Endodermal cell (in vitro differentiated cells): ENCODE measurements at places on chromosomes 3 and 15.

GRCh38 chr3:68059628-68060152 is 405.3 kb upstream of the SUCLG2 start:
- no peak for DNase-seq

DNA sequence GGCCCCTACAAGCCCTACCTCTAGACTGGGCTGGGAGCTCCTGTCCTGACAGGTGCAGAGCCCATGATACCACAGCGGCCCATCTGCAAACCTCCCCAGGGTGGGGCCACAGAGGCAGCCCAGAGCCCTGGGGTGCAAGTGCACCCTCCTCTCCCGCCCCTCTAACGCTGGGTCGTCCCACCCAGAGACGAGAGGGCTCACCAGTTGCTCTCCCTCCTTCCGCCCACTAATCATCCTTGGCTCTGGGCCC is 742 bp downstream of the TNK2 start:
- DNase-seq = no peak

GRCh38 chr3:84978843-84979242 is 20.1 kb downstream of the CADM2 start:
- no peak for DNase-seq

- DNase-seq = peak; percentile 68
Measured at GRCh38 chr3:186826410-186826975, 16.0 kb upstream of the ADIPOQ start.

DNA sequence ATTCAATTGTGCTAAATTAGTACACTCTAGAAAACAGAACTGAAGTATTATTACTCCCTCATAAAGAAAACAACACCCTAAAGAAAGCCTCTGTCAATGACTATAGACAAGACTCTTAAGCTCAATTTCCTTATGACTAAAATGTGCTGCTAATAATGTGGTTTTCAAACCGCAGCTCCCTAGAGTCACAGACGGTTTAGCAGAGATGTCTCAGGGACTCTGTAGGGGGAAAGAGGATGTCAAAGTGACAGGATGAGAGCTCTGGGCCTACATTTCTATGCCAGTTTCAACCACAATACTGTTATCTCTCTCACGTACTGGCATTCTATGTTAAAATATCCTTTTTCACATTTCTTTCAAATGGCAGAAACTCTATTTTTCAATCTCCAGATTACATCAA is 37.6 kb upstream of the WDR49 start:
- DNase-seq = no peak

- peak; percentile 60 for DNase-seq
Measured at GRCh38 chr3:66495668-66496045, 5.2 kb downstream of the LRIG1 start.

GRCh38 chr15:93658026-93658816 is 569.2 kb upstream of the RGMA start:
- no peak for DNase-seq

GRCh38 chr3:156630081-156630772 is 44.2 kb upstream of the TIPARP start:
- no peak for DNase-seq

DNA sequence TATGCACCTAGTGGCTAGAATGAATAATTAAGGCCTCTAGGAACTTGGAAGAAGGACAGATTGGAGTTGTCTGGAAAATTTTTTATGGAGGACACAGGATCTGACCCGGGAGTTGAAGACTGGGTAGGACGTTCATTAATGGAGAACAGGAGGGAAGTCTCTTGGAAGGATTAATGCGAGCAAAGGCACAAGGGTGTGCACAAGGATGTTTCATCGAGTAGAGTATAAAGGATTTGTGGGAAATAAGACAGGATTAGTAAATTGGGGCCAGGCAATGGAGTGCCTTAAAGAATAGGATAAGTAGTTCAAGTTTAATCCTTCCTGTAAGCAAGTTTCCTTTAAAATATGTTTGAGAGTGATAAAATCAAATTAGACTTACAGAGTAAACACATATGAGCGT is 14.6 kb downstream of the LMOD3 start:
- no peak for DNase-seq

DNA sequence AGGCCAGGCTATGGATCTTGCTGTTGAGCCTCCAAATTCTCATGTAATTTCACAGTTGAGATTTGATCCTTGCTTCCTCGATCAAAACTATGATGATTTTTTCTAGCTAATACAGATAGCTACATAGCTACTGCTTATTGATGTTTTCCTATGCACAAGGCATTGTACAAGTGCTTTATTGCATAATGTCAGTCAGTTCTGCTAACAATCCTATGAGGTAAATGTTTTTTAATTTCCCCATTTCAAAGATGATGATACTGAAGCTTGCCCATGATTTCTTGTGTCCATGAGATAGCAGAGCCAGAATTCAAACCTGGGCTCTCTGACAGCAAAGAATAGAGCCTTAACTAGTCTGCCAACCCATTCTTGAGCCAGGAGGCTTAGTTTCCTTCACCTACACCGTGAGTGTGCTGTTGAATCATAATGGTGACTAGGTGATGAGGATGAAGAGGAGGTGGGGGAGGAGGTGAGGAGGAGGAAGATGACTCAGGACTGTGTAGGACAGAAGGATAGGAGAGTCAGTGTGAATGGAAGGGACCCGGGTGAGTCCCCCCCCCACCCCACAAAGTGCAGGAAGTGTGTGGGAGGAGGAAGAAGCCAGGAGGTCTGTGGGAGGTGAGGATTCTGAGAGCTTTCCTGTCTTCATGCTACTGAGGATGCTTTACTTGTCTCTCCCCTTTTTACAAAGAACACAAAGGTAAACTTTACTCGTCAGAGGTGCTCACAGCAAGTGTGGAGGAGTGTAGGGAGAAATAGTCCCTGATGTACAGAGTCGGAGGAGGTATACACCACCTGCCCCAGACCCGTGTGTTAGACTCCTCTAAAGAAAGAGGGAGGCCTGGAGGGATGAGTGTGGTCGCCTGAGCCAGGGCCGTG is 3.6 kb downstream of the TAGLN3 start:
- DNase-seq = no peak

GRCh38 chr3:6251612-6252400 is 609.1 kb upstream of the GRM7 start:
- DNase-seq = no peak

- no peak for DNase-seq
Measured at GRCh38 chr3:127031413-127031810, 48.5 kb downstream of the PLXNA1 start.

GRCh38 chr15:58467121-58467721 is 35.4 kb downstream of the LIPC start:
- no peak for DNase-seq

- DNase-seq = no peak
Measured at GRCh38 chr15:32831485-32831884, 113.7 kb downstream of the GREM1 start.

DNA sequence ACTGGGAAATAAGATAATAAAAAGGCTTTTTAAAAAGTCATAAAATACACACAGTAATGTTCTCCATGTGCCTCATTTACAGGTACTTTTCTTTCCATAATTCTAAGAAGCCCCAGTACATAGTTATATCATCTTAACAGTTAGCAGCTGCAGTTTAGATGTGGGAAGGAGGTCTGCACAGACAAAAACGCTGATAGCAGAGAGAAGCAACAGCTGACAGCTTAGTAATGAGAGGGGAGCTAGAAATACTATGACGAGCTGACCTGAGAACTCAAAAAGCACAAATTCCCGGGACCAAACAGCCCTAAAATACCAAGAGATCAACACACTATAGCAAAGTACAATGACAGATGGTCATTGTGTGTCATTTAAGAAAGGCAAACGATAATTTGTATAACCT is 36.7 kb upstream of the ARHGEF3 start:
- DNase-seq = no peak

- no peak for DNase-seq
Measured at GRCh38 chr15:89826671-89827655, 12.3 kb upstream of the ANPEP start.

- DNase-seq = no peak
Measured at GRCh38 chr3:37171144-37171543, 3.2 kb downstream of the LRRFIP2 start.

GRCh38 chr3:187942658-187943241 is 197.5 kb upstream of the BCL6 start:
- no peak for DNase-seq

- no peak for DNase-seq
Measured at GRCh38 chr15:67397139-67397538, 123.8 kb upstream of the C15orf61 start.

- no peak for DNase-seq
Measured at GRCh38 chr3:66428733-66429132, 72.1 kb downstream of the LRIG1 start.

DNA sequence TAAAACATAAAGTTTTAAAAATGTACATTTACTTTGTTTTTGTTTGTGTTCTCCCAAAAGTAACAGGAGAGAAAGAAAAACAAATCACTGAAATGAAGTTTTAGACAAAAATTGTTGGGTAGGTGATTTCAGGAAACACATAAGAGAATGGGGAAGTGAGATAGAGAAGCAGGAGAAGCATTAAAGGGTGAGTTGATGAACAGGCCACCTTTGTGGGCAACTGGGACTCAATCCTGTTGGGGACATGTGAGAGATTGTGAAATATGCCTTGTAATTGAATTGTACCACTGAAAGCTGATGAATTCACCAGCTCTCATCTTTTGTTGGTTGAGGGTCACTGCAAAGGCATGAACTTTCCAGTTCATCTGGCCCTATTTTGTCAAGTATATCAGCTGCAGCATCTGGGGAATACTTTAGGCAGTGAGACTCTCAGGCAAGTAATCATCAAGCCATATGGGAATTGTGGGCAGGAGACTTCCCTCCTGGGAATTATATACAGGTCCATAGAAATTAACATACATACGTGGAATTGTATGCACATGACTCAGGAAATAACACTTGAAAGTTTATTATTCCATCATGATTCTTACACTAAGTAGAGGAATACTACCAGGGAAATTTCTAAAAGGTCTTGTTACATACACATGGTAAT is 181.0 kb downstream of the ZBBX start:
- no peak for DNase-seq

DNA sequence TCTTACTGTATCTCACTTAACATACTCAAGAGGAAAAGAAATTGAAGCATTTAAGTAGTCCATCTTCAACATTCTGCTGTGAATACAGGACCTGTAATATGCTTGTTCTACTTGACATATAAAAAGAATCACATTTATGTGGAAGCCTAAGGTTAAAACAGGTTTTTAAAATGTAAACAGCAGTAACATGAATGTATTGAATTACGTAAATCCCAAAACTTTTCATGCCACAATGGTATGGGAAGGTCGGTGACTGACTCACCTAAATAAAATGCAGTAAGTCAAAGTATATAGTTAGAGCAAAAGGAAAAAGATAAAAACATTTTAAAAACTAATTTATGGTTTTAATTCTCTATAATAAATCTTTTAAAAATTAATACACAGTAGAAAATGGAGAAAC is 115.7 kb upstream of the TJP1 start:
- DNase-seq = no peak

- peak; percentile 69 for DNase-seq
Measured at GRCh38 chr15:64152507-64153387, 1.2 kb downstream of the SNX22 start.

- no peak for DNase-seq
Measured at GRCh38 chr15:39321977-39322376, 258.9 kb upstream of the THBS1 start.

- no peak for DNase-seq
Measured at GRCh38 chr3:66480666-66481065, 20.2 kb downstream of the LRIG1 start.

GRCh38 chr15:44719293-44719999 is 8.1 kb downstream of the B2M start:
- no peak for DNase-seq

DNA sequence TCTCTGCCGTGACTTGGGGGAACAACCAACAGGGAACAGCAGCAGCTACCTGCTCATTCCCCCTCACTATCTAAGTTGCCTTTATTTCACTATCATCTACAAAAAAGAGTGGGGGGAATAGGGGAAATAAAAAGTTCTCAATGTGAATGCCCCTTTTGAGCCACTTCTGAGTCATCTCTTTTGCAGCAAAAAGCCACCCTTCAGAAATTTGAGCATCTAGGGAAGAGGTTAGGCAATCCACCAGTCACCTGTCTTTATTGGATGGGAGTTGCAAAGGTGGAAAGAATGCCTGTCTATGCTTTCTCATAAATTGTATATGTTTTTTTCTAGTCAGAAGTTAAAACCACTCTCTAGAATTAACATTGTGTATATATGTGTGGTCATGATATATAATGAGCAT is 41.1 kb downstream of the GPD1L start:
- peak; percentile 33 for DNase-seq

DNA sequence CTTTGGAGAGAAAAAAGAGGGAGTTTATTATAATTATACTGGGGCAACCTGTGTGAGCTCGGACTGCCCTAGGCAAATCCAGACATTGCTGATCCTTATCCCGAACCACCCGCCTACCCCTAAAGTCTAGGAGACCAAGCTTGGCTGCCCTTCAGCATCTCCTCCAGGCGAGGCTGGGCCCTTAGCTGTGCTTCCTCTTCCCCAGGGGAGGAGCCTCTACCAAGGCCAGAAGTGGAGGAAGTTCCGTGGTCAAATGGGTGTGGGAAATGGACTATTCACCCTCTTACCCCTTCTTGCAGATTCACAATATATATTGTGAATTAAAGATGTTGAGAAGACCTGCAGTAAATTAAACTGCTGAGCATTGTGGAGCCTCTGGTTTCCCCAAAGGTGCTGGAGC is 158.3 kb upstream of the HES1 start:
- no peak for DNase-seq

DNA sequence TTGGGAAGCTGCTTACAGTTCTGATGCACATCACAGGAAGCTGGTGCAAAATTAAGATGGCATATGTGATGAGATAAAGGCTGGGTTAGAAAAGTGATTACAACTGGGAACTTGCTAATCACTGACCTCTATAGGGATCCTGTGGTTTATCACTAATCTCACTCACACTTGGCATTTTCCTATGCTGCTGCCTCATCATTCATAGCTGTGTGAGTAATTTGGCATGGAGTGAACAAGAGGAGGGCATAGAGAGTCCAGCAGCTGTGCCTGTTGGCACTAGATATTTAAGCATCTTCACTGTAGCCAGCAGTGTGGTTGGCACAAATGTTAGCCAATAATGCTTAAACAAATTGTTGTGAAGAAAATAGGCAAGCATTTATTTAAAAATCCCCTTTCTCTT is 217.7 kb upstream of the CGNL1 start:
- no peak for DNase-seq

- no peak for DNase-seq
Measured at GRCh38 chr3:123320221-123320620, 118.5 kb downstream of the SEC22A start.

DNA sequence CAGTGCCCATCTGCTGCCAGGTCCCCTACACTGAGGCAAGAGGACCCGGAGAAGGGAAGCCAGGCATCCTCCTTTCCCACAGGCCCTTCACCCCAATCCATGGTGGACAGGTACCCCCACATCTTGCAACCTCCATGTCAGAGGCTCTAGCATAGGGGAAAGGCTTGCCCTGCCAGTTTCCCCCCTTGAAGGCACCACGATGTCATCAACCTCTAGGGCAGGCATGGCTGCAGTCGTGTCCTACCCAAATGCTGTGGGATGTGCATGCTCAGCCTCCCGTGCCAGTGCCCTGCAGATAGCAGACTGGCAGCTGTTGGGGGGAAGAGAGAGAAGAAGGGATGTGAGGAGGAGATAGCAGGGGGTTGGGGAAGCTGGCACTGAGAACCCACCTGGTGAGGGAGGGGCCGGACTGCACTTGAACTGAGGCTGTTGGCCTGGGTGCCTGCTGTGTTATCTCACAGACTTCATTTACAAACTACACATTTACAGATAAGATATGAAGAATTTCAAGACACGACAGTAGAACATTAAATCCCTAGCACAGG is 197.5 kb downstream of the ADAMTS9 start:
- peak; percentile 60 for DNase-seq

GRCh38 chr3:38548154-38548931 is 52.2 kb downstream of the EXOG start:
- DNase-seq = peak; percentile 63
